ENCODE measurements at places on chromosomes 2 and 18. TPM values are rescaled to one million over a fixed set of nuclear protein-coding genes. Genes with fewer than 3 reads are reported as not detected.

DNA sequence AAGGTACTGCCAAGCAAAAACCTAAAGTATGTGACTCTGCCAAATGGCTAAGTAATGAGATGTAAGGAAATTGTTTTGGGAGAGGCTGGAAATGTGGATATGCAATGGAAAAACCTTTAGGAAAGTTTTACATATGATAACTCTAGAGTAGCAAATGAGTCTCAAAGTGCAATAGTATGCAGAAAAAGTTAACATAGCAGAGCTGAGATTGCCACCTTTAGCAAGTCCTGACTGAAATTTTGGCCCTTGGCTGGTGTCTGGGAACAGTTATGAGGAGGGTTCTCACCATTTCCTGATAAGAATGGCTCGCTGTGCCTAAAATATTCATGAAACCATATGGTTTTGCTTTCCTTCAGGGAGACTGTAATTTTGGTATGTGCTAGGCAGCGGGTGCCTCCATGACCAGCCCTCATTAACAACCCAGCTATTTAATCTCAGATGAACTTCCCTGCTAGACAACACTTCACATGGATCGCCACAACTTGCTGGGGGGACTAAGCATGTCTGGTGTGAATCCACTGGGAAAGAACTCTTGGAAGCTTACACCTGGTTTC lies 72.3 kb upstream of the ERBB4 start:
- no peak for DNase-seq

TMEM198 gene
- total RNA-seq = 0.39 TPM

DNER gene
- total RNA-seq = not detected

RAX gene
- total RNA-seq = not detected

GRCh38 chr2:100291152-100291970 lies 30.9 kb downstream of the LONRF2 start:
- no peak for DNase-seq

DNA sequence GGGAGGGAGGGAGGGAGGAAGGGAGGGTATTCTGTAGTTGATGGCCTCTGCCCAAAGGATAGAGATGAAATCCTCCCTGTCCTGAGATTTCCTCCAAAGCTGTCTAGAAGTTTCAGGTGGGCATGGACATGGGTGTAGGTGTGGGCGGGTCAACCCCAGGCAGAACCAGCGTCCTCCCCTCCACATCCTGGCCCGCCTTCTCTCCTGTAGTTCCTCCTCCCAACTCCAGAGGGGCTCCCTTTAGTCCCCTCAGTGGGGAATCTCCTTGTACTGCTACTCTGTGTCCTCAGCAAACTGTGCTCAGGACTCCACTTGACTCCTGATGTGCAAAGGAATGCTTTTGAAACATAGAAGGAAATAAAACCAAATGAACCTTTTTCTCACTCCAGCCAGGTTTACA lies 88.1 kb downstream of the MRPS9 start:
- no peak for DNase-seq

- DNase-seq = no peak
These were observed 429.2 kb downstream of the TNS1 start for GRCh38 chr2:217573571-217573970.

SF3B1 gene
- total RNA-seq = 523 TPM

INHBB gene
- total RNA-seq = not detected

PRKRA gene
- 71.9 TPM for total RNA-seq

PDE11A gene
- 0.25 TPM for total RNA-seq

ERBB4 gene
- not detected for total RNA-seq

DNA sequence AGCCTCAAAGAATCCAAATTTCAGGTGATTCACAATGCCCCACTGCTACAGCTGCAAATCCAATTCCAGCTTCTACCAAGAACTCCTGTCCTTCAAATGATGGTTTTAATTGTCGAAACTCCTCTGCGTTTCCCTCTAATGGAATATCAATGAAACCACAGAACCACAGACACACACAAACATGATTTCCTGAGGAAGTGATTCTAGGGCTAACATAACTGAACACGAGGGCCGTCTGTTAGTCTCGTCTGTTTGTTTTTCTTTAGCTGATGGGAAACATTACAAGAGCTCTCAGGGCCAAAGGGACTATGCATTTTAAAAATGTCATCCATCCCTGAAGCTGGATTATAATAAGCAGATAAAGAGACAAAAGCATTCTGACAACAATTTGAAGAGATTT lies 59.4 kb downstream of the RNF152 start:
- DNase-seq = peak; percentile 5
